ENCODE measurements at places on chromosomes 1 and 21. TPM values are rescaled to one million over a fixed set of nuclear protein-coding genes. Genes with fewer than 3 reads are reported as not detected.

LEMD1 gene
- 1.1 TPM for total RNA-seq

VWA1 gene
- total RNA-seq: 0.33 TPM

MAP3K21 gene
- total RNA-seq: 4.6 TPM

KCNJ10 gene
- not detected for total RNA-seq

CYYR1 gene
- not detected for total RNA-seq

TNFSF18 gene
- not detected for total RNA-seq

ADORA1 gene
- 0.40 TPM for total RNA-seq

TACSTD2 gene
- total RNA-seq: not detected

DCST2 gene
- total RNA-seq: 0.18 TPM

NPL gene
- total RNA-seq: 3.7 TPM

VHLL gene
- total RNA-seq: not detected

ZNF683 gene
- total RNA-seq: not detected

CFAP141 gene
- not detected for total RNA-seq

- no peak overlapping the region for H3K27ac ChIP-seq
- DNase-seq: no peak
- H3K4me1 ChIP-seq: no peaks in the 10 kb centered on the region
- no peaks in the 10 kb centered on the region for H3K36me3 ChIP-seq
- no peak overlapping the region for H3K4me3 ChIP-seq
- H3K27me3 ChIP-seq: peaks cover 3% of the 10 kb centered on the region
Observed at GRCh38 chr1:87942165-87942564, 613.5 kb downstream of the LMO4 start.

DNA sequence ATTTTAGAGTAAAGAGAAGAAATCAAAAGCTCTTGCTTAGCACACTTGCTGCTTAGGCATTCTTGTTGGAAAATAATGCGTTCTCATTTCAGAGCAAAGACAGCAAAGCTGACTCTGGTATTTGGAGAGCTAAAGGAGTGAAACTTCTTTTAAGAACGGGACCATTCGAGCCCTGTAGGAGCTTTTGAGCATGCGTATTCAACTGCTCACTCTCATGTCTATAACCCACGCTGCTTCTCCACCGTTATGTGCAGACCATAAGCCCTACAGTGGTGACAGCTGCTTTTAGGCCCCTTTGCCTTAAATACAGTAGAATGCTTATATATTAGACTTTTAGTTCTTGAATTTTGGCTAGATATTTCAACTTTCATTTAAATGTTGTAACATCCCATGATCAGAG lies 214.2 kb upstream of the CACYBP start:
- no peak overlapping the region for H3K4me3 ChIP-seq
- H3K27me3 ChIP-seq: peaks cover 3% of the 10 kb centered on the region
- peaks cover 12% of the 10 kb centered on the region for H3K4me1 ChIP-seq
- no peak overlapping the region for H3K27ac ChIP-seq

DNA sequence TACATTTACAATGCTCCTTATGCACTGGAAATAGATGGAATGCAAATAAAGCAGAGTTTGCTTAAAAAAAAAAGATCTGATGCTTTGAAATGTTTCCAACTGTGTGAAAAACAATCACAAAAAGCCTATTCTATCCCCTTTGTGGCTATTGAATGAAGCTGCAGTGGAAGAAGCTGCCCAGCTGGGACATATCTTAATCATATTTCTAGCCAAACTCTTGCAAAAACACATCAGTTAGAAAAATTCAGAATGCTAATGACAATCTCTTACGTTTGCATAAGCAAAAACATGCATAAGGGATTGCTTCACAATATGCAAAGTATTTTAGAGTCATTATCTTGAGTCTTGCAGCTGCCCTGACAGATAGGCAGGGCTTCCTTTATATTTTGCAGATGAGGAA lies 526.4 kb upstream of the USP24 start:
- H3K4me1 ChIP-seq: no peaks in the 10 kb centered on the region
- no peak for DNase-seq
- no peaks in the 10 kb centered on the region for H3K36me3 ChIP-seq

- H3K27ac ChIP-seq: no peak overlapping the region
- no peaks in the 10 kb centered on the region for H3K27me3 ChIP-seq
- H3K4me1 ChIP-seq: no peaks in the 10 kb centered on the region
- no peak for DNase-seq
- H3K4me3 ChIP-seq: no peak overlapping the region
Observed at GRCh38 chr1:195637539-195637938, 970.7 kb downstream of the KCNT2 start.

DNA sequence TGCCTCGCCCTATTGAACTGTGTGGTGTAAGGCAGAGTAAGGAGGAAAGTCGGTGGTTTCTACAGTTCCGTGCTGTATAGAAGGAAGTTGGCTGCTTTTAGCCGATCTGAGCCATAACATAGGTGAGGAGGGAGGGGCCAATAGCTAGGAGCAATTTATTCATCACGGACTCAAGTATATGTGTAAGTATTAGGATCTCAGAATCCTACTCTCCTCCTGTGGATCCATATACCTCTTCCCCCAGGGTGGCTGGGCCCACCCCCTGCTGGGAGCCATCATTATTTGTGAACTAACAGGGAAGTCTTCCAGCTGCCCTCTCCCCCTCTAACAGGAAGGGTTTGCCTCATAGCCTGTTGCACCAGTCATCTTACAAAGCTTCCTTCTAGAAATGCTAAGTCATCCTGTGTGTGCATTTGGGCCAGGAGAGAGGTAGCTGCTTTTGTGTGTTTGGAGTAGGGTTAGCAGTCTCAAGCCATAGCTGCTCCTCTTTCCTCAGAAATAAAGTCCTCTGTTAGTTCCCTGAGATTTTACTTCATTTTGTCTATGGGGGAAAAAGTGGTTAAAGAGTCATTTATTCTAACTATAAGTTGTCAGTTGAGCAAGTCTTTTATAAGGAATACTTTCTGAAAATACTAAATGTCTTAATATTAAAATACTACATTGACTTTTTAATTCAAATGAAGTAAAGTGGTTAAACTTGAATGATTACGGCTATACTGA lies 14.9 kb upstream of the CENPS start:
- no peak overlapping the region for H3K4me3 ChIP-seq
- H3K36me3 ChIP-seq: peaks cover 78% of the 10 kb centered on the region

- H3K27ac ChIP-seq: peak overlapping the region; percentile 54
- DNase-seq: no peak
- peaks cover 44% of the 10 kb centered on the region for H3K36me3 ChIP-seq
Observed at GRCh38 chr1:1730870-1731269, 6.7 kb upstream of the CDK11A start.

GRCh38 chr1:116667575-116668105 lies at the start of gene IGSF3:
Gene IGSF3 (minus strand): TSS chr1:116667733. CDS start chr1:116666326, 1,407 bp downstream.
- DNase-seq: peak; percentile 60
- peaks cover 54% of the 10 kb centered on the region for H3K27me3 ChIP-seq
- peak within 1 kb of the TSS; percentile 67 for H3K4me3 ChIP-seq

GRCh38 chr1:58361134-58361533 lies 185.4 kb downstream of the OMA1 start:
- H3K27me3 ChIP-seq: peaks cover 3% of the 10 kb centered on the region
- H3K4me1 ChIP-seq: no peaks in the 10 kb centered on the region
- DNase-seq: no peak
- H3K27ac ChIP-seq: no peak overlapping the region

- no peak overlapping the region for H3K4me3 ChIP-seq
- H3K4me1 ChIP-seq: no peaks in the 10 kb centered on the region
- no peaks in the 10 kb centered on the region for H3K36me3 ChIP-seq
- H3K27ac ChIP-seq: no peak overlapping the region
- H3K27me3 ChIP-seq: peaks cover 17% of the 10 kb centered on the region
Observed at GRCh38 chr1:165473081-165473480, 28.2 kb upstream of the RXRG start.

GRCh38 chr1:30444401-30444800 lies 279.0 kb downstream of the MATN1 start:
- DNase-seq: no peak
- no peak overlapping the region for H3K4me3 ChIP-seq
- no peaks in the 10 kb centered on the region for H3K27me3 ChIP-seq
- no peaks in the 10 kb centered on the region for H3K36me3 ChIP-seq
- H3K27ac ChIP-seq: no peak overlapping the region
- H3K4me1 ChIP-seq: no peaks in the 10 kb centered on the region

- H3K27ac ChIP-seq: no peak overlapping the region
- H3K27me3 ChIP-seq: peaks cover 11% of the 10 kb centered on the region
- H3K4me3 ChIP-seq: no peak overlapping the region
- H3K4me1 ChIP-seq: no peaks in the 10 kb centered on the region
Observed at GRCh38 chr1:175268720-175269119, 76.1 kb upstream of the KIAA0040 start.

DNA sequence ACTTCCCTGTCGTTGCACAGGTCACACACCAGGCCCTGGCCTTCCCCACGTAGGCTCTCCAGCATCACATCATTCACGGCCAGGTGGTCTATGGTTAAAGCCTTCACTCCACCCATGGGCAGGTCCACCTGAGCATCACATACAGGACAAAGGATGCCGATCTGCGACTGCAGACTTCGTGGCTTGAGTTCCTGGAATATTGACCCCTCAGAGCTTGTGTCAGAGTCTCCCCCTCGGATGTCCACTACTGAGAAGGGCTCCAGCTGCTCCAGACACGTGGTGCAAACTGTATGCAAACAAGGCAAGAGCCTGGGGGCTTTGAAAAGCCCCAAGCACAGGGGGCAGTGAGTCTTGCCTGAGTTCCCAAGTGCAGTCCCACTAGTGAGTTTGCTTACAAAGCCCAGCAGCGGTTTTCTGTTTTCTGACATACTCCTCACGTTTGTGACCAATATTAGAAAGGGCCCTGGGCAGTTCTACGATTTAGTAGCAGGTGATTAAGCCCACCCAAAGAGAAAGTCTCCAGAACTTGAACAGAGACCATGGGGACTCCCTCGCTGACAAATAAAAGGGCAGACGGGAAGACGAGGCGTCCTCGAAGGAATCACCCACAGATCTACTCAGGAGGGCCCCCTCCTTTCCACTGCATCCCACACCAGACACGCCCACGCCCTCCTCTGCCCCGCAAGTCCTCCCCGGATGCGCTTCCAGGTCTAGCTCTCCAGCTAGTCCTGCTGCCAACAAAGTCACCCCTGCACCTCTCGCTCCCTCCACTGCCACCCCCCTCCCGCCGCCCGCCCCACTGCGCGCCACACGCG lies 568 bp downstream of the TRIM45 start:
- DNase-seq: no peak
- peaks cover 11% of the 10 kb centered on the region for H3K27me3 ChIP-seq
- H3K4me3 ChIP-seq: peak overlapping the region; percentile 75

DNA sequence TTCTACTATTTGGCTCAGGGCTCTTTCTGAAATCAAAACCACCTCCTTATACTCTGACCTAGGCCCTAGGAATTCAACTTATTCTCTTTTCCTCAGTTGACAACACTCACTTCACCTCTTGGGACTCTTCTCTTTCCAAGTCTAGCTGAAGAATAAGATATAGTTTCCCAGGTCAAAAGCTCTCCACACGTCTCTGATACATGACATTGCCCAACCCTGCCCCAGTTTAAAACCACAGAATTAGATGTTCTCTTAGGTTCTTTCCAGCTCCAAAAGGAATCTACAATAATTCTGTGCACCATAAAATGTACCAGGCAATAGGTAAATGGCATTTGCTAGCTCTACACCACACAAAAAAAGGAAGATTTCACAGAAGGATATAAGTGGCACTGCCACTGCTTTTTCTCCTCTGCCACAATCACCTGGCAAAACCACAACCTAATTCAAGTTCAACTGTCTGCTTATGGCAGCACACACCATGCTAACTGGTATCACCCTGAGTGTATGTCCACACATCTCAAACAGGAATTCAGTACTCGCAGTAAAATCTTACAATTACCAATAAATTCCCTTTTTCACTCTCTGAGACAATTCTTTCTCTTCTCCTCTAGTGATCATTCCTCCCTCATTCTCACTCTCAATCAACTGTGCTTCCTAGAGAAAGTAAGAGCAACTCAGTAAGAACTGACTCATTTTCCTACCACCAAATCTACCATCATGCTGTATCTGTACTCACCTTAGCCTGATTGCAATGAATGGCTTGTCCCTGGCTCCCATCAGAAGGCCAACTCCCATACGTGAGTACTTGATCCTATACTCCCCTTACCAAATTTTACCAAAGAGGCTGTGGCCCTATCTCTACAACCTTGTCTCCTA lies 27.3 kb downstream of the ZBTB8OS start:
- peaks cover 52% of the 10 kb centered on the region for H3K36me3 ChIP-seq
- peak overlapping the region; percentile 45 for H3K27ac ChIP-seq
- peaks cover 45% of the 10 kb centered on the region for H3K4me1 ChIP-seq

DNA sequence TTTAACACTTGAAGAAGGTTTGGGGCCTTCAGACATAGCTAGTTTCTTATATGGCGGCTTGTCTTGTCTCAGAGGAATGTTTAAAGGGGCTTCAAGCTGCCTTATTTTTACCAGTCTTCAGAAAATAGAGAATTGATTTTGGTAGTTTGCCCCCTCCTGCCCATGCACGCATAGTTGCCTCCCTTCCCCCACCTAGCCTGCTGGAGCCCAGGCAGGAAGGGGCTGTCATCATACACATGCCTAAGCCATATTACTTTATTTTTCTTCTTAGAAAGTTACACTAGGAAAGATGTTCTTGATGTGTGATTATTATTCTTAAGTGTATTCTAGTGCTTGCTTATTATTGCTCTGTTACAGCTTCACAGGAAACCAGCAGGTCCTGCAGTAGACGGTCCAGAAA lies 18.3 kb downstream of the PBX1 start:
- H3K36me3 ChIP-seq: no peaks in the 10 kb centered on the region
- H3K27ac ChIP-seq: no peak overlapping the region
- H3K4me3 ChIP-seq: no peak overlapping the region
- H3K4me1 ChIP-seq: no peaks in the 10 kb centered on the region
- DNase-seq: no peak

GRCh38 chr1:19312782-19313635 lies 883 bp downstream of the SLC66A1 start:
- peak; percentile 31 for DNase-seq
- H3K27me3 ChIP-seq: no peaks in the 10 kb centered on the region
- peaks cover 46% of the 10 kb centered on the region for H3K4me1 ChIP-seq
- no peak overlapping the region for H3K27ac ChIP-seq
- no peaks in the 10 kb centered on the region for H3K36me3 ChIP-seq

DNA sequence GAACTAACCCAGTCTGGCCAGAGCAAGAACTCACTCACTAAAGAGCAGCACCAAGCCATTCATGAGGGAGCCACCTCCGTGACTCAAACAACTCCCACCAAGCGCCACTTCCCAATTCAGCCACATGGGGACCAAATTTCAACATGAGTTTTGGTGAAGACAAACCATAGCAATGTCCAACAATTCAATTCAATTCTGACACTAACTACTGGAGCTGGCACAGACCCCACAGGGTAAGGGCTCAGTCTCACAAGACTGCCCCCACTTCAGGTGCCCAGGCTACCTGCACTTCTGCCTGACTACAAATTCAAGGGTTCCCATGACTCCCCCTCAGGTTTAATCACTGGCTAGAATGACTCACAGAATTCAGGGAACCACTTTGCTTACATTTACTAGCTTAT lies 48.8 kb upstream of the RAP1A start:
- no peaks in the 10 kb centered on the region for H3K27me3 ChIP-seq
- H3K4me3 ChIP-seq: no peak overlapping the region
- H3K4me1 ChIP-seq: peaks cover 9% of the 10 kb centered on the region
- H3K36me3 ChIP-seq: peaks cover 3% of the 10 kb centered on the region
- no peak overlapping the region for H3K27ac ChIP-seq

GRCh38 chr1:78301141-78301540 lies 189.6 kb upstream of the PTGFR start:
- DNase-seq: no peak
- H3K4me1 ChIP-seq: no peaks in the 10 kb centered on the region
- H3K27me3 ChIP-seq: no peaks in the 10 kb centered on the region
- no peaks in the 10 kb centered on the region for H3K36me3 ChIP-seq
- no peak overlapping the region for H3K4me3 ChIP-seq

Measured in activated CD4-positive, alpha-beta memory T cell treated with anti-CD3 and anti-CD28 coated beads, Interleukin-2, amount 10 ng/mL, durations not matched to agents 7 days and 5 days (primary cell).